ENCODE measurements at places on chromosomes 7 and 10.

- DNase-seq: no peak
Measured at GRCh38 chr7:114502454-114503254, 88.0 kb downstream of the FOXP2 start.

GRCh38 chr7:55070271-55070743, 51.5 kb downstream of the EGFR start:
- DNase-seq: no peak

DNA sequence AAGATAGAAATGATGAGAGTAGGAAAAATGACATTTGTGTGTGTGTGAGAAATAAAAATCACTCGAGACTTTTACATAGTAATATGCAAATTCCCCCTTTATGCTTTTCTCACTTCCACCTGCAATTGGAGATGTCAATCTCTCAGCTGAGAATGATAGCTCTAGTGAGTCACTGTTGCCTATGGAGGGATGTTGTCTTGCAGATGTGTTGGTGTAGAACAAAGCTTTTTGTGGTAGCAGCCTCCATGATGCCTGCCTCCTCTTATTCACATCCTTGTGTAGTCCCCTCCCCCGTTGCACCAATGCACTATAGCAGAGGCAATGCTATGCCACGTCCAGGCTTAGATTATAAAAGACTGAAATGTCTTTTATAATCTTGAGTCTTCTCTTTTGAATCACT, 33.8 kb downstream of the SPAG6 start:
- no peak for DNase-seq

DNA sequence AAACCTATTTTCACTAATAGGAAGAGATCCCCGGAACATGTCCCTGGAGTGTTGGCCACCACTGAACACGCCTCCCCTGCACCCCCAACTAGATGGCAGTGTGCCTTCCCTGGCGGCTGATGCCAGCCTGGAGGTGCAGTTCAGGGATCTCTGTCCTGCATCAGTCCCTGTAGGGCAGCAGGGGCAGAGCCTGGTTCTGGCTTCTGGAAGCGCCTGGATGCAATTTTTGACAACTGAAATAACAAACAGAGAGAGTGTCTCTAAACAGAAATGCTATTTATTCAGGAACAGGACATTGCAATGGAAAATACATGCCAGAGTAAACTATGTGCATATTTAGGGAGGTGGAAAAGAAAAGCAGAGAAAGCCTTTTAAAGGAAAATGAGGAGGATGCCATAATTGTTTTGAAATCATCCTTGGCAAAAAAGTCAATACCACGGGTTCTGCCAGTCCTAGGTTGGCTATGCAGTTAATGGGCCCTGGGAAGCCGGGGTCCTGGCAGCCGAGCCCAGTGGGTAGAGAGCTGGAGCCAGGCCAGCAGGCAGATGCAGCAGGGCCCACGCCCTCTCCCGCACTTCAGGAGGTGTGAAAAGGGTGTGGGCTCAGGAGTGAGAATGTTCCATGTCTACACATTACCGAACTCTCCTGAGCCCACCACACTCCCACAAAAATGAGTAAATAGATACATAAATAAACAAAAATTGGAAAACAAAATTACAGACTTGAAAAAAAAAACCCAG, 18.5 kb downstream of the ANTXRL start:
- DNase-seq: no peak

DNA sequence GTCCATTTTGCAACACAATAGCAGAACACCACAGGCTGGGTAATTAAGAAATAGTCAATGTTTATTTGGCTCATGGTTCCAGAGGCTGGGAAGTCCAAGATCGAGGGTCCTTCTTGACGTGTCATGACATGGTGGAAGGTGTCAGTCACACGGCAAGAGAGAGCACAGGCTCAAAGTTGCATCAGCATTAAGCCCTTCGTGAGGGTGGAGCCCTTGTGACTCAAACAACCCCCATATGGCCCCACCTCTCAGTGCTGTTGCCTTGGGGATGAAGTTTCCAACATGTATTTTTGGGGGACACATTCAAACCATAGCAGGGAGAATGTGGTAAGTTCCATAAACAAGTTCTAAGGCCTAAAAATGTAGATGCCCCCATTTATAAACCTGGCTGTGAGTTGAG, 24.6 kb upstream of the GTPBP4 start:
- no peak for DNase-seq

DNA sequence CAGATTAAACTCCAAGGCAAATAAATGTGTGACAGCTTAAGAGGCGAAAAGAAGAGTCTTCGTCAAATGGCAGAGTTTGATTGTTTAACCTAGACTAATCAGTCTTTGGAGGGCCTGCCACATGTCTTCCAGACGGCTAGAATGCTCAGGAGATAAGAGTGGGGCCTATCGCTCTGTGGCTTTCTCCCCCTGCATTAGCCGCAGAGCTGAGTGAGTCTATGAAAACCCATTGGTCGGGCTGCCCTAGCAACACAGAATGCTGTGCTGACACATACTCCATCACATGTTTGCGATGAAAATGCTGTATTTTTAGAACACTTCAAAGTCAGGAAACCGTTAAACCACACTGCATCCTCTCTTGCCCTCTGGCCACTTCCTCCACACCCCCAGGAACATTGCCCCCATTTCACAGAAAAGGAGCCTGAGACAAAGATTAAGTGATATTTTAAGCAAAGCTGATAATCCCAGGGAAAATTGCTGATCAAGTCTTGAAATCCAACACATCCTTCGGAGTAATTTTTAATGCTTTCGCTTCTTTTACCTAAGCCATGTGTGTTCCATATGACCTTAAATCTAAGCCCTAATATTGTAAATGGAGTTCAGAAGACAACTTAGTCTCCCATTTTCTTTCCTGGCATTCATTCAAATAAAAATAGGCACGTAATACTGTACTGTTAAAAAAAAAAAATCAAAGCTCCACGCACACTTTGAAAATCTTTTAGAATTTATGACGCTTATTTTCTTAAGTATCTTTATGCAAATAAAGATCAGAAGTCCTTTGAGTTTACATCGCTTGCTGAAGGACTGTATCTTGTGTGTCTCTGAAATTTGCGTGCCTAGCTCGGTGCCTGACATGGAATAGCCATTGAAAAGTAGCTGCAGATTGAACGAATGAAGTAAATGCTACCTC, 161.2 kb downstream of the CELF2 start:
- no peak for DNase-seq

DNA sequence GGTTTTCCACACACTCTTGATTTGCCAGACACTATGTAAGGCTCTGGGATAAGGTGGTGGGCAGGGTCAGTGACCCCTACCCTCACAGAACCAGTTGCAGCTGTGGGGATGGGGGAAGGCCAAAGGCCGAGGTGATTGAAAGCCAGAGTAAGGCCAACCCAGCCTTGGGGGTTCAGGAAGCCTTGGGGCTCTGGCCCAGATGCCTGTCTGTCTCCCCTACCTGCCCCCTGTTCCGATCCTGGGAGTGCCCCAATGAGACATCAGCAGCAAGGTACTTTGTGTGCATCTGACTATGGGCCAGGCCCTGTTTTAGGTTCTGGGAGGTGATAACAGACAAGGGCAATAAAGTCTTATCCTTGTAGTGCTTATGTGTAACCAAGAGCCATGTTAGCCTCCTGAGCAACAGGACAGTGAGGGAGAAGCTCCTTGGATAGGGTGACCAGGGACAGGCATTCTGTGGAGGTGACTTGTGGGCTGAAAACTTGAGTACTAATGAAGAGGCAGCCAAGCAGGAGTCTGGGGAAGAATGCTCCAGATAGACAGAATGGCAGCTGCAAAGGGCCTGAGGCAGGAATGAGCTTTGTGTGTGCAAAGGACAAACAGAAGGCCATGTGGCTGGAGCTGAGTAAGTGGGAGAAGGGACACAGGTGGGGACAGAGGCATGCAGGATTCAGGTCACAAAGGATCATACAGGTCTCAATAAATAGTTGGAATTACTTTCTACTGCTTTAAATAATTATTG, 35.4 kb downstream of the TSPAN14 start:
- DNase-seq: no peak

- no peak for DNase-seq
Measured at GRCh38 chr7:140062528-140063299, at the start of gene PARP12. TSS of gene PARP12 (minus strand) at chr7:140062951. CDS start at chr7:140062847, 104 bp downstream.

DNA sequence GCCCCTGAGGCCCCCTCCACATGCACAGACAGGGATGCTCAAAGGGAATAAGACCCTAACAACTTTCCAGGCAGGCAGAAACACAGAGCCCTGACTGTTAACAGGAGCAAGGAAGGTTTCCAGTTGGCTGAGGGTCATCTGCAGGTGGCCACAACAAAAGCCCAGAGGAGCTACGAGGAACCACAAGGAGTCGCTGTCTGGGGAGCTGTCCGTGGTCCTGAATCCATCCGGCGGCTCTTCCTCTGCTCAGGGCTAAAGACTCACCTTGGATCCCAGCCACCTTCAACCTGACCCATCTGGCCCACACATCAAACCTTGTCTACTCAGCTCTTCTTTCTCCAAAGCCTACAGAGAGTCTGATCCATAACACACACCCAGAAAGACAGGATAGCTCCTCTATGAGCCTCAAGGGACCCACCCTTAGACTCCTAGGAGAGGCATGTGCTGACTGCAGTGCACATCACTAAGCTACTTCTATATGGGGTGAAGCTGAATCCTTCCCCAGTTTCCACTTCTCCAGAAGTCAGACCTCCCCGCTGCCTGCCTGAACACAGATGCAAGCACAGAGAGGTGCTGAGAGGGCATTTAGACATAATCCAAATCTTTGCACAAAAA, 104.0 kb downstream of the SLIT1 start:
- DNase-seq: no peak

DNA sequence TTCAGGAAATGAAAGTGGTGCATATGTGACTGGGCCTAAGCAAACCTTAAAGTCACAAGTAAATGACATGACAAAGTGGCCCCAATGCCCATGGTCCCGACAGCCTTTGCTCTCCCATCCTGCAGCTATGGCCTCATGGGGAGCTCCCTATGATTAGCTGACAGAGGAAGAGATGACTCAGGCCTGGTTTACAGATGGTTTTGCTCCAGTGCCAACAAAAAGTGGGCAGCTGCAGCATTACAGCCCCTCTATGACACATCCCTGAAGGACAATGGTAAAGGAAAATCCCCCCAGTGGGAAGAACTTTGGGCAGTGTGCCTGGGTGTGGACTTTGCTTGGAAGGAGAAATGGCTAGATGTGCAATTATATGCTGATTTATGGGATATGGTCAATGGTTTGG, 105.1 kb upstream of the ADCY1 start:
- DNase-seq: no peak

- no peak for DNase-seq
Measured at GRCh38 chr10:31952066-31952465, 23.4 kb upstream of the ARHGAP12 start.

DNA sequence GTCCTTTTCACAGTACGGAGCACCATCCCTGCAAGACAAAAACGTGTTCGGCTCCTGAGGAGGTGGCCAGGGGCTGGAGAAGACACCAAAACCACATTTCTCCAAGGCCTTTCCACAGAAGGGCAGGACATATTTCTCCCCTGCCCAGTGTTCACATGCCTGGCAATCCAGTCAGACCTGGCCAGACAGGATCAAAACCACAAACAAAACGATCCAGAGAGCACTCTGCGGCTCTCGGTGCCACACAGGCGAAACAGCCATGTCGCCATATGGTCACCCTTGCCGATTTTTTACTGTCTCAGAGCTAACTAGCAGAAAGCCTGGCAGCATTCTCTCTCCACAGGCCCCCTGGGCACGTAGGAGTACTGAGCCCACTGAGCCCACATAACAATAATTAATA, 113.0 kb downstream of the ABLIM1 start:
- peak; percentile 88 for DNase-seq

GRCh38 chr7:116354171-116354545, 143.8 kb downstream of the TES start:
- DNase-seq: no peak

- no peak for DNase-seq
Measured at GRCh38 chr7:155839461-155839860, 27.2 kb upstream of the SHH start.

GRCh38 chr10:52574697-52575096, 197.9 kb downstream of the MBL2 start:
- no peak for DNase-seq

DNA sequence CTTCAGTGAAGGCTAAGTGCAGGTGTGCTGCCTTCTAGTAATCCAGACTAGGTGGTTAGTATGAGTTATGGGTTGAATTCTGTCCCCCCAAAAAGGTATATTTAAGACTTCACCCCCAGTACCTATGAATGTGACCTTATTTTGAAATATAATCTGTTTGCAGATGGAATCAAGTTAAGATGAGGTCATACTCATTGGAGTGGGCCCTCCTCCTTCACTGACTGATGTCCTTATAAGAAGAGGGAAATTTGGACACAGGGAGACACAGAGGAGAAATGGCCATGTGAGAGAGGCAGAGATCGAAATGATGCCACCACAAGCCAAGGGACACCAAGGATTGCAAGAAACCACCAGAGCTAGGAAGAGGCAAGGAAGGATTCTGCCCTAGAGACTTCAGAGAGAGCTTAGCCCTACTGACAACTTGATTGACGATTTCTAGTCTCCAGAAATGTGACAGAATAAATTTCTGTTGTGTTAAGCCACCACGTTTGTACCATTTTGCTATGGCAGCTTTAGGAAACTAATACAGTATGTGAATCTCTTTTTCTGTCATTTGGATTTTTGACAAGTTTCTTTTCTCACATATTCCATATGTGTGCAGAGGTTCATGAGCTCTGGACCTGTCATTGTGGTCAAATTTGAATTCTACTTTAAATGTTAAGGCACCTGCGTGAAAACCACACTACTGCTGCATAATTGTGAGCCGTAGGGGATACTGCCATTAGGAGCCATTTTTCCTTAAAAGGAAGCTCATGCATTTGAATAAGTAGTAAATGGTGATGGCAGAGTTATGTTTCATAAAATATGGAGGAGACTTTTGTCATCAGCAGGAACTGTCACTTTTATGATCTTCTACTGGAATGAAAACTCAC, 2.6 kb upstream of the RPA3 start:
- DNase-seq: no peak

DNA sequence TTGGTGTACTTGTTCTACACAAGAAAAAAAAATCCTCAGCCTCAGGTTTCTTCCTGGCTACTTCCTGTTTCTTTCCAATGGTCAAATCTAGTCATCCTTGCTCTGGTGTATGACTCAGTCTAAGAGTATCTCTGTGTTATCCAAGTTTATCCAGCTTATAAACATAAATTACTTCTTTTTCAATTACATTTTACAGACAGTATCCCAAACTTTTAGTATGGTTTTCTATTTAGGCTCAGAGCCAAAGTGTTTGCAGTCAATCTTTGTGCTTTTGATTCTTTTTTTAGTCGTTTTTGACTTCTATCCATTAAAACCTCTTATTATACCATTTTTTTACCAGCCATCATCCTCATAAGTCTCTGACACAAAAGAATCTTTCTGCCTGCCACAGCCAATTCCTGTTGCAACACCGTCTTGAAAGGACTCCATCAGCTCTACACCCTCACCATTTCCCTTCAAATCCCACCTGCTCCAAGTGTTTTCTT, 294.6 kb downstream of the PTEN start:
- DNase-seq: no peak

- DNase-seq: no peak
Measured at GRCh38 chr7:125661677-125662076, 732.1 kb upstream of the POT1 start.

DNA sequence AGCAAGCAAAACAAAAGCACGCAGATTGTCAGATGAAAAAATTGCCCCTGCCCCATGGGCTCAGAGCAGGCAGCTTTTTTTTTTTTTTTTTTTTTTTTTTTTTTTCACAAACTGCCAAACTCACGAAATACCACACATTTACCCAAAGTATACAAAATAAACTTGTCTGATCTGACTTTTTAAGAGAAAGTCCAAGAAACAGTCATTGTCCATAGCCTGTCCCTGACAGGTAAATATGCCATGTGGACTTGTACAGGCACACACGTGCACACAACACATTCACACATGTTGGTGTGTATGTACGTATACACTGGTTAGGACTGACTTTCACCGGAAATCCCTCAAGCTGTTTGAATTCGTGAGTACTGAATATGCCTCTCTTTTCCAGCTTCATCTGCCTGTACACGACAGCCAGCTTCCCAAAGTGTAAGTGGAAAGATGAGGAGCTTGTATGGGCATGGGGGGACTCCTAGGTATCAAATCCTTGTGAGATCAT, 929 bp upstream of the HGF start:
- no peak for DNase-seq

Data from cerebellar nuclear complex (tissue), 1 donor.